ENCODE measurements at places on chromosomes 12 and 14.

DNA sequence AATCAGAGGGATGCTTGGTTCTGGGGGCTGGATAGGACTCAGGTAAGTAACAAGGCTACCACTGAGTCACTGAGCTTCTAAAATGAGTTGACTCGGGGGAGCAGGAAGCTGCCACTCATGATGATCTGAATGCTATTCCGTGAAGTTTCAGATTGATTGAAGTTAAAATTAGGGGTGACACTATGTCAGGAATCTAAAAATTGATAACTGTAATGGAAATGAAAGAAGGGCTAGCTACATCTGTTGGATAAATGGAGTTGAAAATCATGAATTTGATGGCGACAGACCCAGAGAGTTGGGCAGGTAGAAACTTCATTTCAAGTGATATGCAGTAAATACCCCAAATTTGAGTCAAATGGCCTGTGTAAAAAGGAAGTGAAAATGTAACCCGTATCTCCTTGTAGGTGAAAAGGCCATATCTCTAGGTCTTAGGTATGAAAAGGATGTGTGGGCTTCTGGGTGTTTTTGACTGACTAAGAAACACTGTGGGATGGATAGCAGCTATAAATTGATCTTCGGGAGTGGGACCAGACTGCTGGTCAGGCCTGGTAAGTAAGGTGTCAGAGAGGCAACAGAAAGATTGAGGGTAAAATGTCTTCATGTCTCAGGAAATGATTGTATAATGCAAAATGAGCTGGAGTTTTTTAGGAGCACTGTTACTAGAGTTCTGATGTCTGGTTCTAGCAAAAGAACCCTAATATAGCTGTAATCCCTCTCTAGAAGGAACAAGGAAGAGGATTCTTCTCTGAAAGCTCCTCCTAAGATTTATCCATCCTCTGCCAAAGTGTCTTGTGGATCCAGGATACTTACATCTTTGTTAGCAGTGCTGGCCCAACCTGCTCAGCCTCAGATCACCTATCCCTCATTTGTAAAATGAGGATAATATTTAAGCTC, 57.3 kb downstream of the DAD1 start:
- DNase-seq = no peak

GRCh38 chr12:57603815-57604453, 690 bp upstream of the DTX3 start:
- no peak for DNase-seq

- no peak for DNase-seq
Measured at GRCh38 chr12:63164911-63165310, 13.9 kb upstream of the AVPR1A start.

DNA sequence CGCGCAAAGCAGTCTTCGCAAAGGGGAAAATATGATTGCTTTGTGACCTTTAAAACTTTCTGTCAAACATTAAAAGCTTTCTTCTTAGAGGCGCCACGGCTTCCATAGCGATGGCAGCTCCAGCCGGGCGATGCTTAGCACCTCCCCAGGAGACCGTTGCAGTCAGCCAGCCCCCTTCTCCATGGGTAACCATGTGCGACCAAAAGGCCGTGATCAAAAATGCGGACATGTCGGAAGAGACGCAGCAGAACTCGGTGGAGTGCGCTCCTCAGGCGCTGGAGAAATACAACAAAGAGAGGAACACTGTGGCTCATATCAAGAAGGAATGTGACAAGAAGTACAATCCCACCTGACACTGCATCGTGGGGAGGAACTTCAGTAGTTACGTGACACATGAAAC, 12.7 kb upstream of the STON2 start:
- DNase-seq = no peak

GRCh38 chr12:128791395-128792322, 32.1 kb downstream of the SLC15A4 start:
- no peak for DNase-seq

DNA sequence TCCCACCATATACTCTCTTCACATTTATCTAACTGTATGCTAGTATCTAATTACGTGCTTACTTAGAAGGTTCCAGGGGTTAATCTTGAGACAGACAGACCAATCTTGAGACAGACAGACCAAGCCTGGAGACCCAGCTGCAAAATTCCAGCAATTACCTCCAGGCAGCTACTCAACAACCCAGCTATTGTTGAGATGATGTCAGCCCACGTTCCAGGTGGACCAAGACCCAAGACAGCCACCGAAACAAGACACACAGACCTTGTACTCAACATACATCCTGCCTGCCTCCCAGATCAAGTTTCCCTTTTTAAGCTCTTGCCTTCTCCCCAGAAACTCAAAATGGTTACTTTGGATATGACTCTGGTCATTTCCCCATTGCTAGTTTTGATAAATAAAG, 64.9 kb upstream of the VASH1 start:
- DNase-seq = no peak

DNA sequence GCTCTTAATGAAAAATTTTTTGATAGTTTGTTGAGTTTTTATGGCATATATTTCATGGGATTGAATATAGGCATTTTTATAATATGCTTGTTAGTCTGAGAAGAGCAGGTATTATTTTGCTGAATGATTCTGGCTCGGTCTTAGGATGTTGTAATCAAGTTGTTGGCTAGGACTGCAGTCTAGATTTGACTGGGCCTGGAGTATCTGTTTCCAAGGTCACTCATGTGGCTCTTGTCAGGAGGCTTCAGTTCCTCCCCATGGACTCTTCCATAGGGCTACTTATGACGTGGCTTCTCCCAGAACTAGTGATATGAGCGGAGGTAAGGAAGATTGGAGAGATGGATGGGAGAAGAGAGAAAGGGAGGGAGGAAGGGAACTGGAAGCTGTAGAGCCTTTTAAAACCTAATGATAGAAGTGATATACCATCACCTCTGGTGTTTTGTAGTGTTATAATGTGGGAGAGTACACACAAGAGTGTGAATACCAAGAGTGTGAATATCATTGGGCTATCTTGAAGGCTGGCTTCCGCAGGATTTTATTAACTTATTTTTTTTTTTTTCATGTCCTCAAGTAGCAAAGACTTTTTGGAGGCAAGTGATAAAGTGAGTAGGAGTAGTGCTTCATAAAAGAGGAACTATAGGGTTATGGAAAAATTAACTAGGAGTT, 4.4 kb downstream of the MNAT1 start:
- no peak for DNase-seq

- no peak for DNase-seq
Measured at GRCh38 chr12:126139355-126139754, 1074.1 kb downstream of the AACS start.

DNA sequence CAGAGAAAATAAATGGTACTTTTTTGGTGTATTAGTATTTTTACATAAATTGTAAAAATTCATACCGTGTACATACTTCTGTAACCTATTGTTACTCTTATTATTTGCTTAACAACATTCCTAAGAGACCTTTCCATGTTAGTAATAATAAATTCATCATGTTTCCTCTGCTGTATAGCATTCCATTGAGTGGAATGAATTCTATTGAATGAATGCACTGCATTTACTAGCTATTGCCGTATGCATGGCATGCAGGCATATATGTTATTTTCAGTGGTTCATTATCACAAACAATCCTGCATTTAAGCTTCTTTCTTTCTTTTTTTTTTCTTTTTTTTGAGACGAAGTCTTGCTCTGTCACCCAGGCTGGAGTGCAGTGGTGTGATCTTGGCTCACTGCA, 137.6 kb upstream of the TBX3 start:
- DNase-seq = no peak

DNA sequence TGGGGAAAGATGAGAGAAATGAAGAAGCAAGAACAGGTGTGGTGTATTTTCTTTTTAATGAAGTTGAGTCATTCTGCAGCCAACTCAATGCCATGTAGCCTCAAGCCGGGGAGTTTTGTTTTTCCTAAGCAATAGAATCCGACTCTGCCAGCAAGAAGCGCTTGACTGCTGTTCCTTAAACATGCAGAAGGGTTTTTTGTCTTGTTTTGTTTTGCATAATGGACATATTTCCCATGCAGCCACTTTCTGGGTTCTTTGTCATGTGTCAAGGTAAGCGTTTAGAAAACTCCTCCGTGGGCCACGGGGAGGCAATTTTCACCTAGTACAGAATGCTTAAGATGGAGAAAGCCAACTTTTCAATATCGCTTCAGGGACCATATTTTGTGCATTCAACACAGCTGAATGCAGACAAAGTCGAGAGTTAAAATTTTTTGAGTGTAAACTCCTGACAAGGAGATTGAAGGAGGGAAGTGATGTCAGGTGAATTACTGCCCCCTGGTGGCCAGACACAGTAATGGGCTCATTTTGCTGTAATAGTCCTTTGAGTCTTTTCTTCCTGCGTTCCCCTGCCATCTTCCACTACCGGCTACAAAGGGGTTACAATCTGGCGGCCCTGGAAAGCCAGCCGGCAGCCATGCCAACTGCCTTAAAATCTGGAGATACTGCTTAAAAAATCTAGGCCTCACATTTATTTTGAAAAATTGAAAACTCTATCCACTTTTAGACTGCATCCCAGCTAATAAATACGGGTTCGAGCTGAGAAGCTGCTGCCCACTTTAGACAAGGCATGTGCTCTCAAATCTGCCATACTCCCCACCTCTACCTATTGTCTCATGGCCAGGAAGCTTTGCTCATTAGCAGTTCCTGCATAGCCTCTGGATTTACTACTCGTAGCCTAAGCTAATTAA, 3.2 kb upstream of the FICD start:
- no peak for DNase-seq

- DNase-seq = no peak
Measured at GRCh38 chr12:105245291-105245690, 9.3 kb upstream of the APPL2 start.

DNA sequence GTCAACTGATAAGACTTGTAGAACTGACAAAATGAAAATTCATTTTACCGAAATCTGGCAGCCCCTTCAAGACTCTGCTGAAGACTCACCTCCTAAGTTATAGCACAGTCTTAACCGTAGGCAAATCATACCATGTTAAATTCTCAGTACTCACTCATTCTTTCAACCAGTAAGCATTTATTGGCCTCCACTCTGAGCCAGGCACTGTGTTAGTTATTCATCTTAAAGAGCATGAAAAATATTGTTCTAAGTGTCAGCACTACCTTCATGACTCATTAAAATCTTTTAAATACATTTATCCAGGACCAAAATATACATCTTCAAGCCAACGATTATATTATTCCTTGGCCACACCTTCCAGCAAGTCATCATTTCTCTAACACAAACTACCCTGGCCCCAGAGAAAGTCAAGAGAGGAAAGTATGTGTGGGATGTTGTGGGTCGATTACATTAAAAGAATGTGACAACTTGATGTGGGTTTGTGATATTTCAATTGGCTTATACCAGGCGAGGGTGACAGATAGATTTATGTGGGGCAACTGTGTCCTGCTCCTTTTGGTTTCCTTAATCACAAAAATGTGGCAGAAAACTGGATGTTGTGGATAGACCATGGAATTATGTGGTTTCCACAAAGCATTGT, 55.0 kb downstream of the TMEM30B start:
- no peak for DNase-seq

GRCh38 chr12:66092559-66093269, 37.8 kb downstream of the LLPH start:
- no peak for DNase-seq

DNA sequence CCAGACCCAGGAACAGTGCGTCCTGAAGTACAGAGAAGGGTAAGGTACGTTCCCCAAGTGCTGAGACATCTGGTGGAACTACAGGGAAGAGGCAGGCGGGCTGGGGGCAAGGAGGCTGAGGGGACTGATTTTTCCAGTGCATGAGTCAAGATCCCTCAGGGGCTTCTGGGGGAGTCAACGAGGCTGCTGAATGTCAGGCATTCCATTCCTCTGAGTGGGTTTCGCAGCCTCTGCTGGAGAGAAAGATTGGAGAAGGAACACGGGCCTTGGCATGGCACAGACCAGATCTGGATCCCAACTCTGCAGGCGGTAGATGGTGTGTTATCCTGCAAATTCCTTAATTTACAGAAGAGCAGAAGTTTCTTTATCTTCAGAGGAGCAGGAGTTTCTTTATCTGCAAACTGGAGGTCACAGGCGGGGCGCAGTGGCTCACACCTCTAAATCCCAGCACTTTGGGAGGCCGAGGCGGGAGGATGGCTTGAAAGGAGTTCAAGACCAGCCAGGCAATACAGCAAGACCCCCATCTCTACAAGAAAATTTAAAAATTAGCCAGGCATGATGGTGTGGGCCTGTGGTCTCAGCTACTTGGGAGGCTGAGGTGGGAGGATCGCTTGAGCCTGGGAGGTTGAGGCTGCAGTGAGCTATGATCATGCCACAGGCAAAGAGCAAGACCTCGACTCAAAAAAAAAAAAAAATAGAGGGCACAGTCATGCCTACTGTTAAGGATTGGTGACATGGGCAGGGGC, 132.6 kb upstream of the MAP1LC3B2 start:
- no peak for DNase-seq

DNA sequence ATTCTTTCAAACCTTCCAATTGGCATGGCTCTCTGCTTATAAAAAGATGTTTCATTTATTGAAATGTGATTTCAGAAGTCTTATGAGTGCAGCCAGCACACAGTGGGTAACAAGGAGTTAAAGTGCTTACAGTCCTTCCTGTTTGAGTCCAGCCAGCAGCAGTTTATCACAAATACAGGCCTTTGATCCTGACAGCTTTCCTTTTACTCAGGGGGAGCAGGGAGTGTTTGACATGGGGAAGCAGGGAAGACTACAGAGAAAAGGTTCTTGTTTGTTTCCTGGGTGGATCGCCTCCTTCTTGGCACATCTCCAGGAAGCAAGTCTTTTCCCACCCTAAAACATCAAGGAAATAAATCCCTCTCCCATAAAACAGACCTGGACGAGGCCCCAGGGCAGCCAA, 216.1 kb downstream of the MSRB3 start:
- DNase-seq = no peak

All from HL-60 (cell line).